ENCODE measurements at places on chromosomes 1 and 21.

DNA sequence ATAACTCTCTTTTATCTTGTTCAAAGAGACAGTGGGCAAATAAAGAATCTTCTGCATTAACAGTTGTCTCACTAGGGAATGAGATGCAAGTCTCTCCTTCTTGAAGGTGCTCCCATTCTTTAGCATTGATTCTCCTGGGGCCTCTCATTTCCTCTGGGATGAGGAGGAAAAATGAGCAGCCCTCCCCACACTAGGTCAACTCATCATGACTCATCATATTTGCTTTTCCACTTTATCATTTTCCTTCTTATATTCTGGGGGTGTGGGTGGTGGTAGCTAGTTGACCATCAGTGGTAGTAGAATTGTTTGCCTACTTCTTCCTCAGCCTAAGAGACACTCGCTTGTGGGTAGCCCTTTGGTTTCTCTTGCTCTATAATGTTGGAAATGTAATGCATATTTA lies 182.0 kb upstream of the C1orf87 start:
- DNase-seq, result no peak

GRCh38 chr1:174953285-174954072 lies 46.3 kb upstream of the CACYBP start:
- no peak for DNase-seq

DNA sequence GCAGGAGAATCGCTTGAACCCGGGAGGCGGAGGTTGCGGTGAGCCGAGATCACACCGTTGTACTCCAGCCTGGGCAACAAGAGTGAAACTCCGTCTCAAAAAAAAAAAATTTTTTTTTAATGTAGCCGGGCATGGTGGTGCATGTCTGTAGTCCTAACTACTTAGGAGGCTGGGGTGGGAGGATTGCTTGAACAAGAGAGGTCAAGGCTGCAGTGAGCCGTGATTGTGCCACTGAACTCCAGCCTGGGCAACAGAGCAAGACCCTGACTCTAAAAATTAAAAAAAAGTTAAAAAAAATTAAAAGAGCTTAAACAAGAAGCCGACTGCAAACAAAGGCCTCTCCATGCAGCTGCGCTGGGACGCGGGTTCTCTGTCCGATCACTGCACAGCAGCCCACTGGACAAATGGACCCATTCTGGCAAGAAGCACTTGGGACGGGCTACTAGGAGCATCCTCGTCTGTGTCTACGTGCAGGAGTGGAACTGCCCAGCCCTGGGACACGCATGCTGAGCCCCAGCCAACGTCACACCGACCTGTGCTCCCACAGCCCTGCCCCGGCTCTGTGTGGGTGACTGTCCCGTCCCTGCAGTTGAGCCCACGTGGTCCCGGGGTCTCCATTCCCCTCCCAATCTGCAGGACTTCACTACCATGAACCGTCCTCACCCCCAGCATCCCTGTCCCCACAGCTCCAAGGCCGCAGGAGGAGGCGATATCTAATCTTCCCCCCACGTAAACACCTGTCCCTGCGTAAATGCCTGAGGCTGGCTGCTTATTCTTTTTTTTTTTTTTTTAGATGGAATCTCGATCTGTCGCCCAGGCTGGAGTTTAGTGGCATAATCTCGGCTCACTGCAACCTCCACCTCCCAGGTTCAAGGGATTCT lies 12.3 kb downstream of the SLC35E2B start:
- DNase-seq, result no peak

- DNase-seq, result no peak
These were observed 18.7 kb upstream of the FMOD start for GRCh38 chr1:203369666-203370065.

GRCh38 chr1:170659399-170660035 lies 4.4 kb upstream of the PRRX1 start:
- DNase-seq, result no peak

DNA sequence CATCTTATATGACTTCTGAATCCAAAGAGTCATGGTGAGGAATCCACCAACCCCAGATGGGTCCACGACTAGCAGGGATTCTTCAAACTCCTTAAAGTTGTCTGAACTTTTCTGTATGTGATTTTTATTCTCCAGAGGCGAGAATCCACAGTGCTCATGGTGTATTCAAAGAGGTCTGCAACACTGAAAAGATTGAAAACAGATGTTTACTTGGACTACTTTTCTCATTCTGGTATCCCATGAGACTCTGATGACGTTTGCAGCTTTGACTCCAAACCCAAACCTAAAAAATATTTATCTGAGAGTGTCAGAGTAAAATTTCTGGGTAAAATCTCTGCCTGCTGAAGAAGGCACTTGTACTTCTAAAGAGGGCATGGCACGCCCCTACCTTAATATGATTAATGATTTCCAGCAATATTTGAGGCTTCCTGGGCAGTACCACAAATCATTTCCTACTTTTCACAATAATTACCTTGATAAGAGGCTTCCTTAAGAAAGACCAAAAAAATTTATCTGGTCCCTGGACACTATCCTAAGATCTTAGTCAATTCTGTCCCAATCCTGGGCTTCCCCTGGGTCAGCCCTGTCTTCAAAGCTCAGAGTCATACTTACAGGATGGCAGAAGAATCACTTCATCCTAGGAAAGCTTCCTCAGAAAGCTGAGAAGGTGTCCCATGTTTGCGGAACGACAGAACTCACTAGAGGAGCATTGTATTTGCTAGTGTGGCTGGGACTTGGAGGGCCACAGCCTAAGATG lies 76.5 kb upstream of the MAP10 start:
- no peak for DNase-seq

DNA sequence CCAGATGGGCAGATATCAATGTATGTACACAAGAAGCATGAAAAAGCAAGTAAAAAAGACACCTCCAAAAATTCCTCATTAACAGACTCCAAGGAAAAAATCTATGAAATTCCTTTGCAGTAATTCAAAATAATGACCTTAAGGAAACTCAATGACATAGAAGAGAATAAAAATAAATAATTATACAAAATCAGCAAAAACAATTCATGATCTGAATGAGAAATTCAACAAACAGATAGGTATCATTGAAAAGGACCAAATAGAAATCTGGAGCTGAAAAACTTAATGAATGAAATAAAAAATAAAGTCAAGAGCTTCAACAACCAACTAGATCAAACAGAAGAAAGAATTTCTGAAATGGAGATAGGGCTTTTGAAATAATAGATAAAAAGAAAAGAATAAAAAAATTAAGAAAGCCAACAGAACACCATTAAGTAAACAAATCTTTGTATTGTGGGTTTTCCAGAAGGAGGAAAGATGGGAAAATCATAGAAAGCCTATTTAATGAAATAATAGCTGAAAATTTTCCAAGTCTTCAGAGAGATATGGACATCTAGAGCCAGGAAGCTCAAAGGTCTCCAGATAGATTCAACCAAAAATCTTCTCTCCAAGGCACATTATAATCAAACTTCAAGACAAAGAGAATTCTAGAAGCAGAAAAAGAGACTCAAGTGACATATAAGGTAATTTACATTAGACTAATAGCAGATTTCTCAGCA lies 52.0 kb upstream of the KCNK1 start:
- DNase-seq, result no peak

- no peak for DNase-seq
These were observed 23.8 kb upstream of the YRDC start for GRCh38 chr1:37831809-37832208.

DNA sequence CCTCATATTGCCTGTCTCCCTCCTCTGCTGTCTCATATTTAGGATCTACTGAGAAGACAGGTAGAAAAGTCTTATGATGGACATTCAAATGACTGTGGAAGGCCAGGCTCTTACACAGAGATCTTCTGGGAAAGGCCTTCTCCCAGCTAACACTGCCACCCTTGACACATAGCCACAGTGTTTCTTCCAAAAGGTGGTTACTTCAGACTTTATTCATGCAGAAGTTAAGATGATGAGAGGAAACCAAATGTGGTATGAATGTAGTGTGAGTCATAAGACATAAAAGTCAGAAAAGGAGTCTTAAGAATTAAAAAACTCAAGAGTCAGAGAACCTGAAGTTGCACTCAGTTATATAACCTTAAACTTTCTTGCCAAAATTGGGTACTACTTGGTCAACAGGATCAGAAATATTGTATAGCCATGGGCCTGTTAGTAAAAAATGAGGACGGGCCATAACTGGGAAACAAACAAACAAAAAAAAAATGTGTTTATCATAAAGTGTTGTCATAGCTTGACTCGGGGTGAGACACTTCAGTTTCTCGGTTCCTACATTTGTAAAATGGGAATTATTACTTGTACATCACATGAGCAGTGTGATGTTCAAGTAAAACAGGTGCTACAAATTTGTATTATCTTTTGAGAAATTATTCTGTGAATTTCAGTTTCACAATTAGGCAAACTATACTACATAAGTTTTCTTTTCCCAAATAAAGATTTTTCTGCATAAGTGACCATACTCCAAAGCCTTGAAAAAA lies 1.2 kb upstream of the DENND1B start:
- DNase-seq, result no peak

- DNase-seq, result no peak
These were observed 39.9 kb downstream of the ACP6 start for GRCh38 chr1:147630447-147630846.

Measured in CD4-positive, alpha-beta T cell (primary cell).